Temporal lobe (tissue), 4 donors: ENCODE measurements at places on chromosomes 3 and 15. TPM values are rescaled to one million over a fixed set of nuclear protein-coding genes. Genes with fewer than 3 reads are reported as not detected.

IQCF5 gene
- not detected for total RNA-seq

SERINC4 gene
- total RNA-seq: under 0.01 TPM

LDHAL6B gene
- total RNA-seq: not detected

CDCP1 gene
- 0.98 TPM for total RNA-seq

EIF3J gene
- 67.1 TPM for total RNA-seq

MYRIP gene
- total RNA-seq: 8.6 TPM

TM6SF1 gene
- 27.3 TPM for total RNA-seq

CCR9 gene
- not detected for total RNA-seq
